ENCODE measurements at places on chromosomes 1 and 21. TPM values are rescaled to one million over a fixed set of nuclear protein-coding genes. Genes with fewer than 3 reads are reported as not detected.

DNA sequence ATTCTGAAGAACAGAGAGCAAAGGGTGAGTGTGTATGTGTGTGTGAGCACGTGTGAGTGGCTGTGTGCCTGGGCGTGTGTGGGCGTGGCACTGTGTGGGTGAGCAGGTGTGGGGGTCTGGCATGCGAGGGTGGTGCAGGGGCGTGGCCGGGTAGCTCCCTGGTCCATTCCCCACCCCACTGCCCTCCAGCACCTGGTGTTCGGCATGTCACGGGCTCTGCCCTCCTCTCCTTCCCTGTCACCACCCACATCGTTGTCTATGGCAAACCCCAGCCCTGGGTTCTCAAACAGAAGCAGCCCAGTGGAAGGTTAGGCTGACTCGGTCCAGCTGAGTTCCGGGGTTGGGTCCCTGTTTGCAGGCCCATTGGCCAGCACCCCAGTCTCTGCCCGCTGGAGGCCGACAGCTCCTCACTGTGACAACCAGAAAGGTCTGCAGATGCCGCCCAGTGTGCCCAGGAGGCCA is 39.8 kb downstream of the UBE2G2 start:
- DNase-seq = no peak

- DNase-seq = no peak
Measured at GRCh38 chr1:232650845-232651244, 20.9 kb upstream of the SIPA1L2 start.

DNA sequence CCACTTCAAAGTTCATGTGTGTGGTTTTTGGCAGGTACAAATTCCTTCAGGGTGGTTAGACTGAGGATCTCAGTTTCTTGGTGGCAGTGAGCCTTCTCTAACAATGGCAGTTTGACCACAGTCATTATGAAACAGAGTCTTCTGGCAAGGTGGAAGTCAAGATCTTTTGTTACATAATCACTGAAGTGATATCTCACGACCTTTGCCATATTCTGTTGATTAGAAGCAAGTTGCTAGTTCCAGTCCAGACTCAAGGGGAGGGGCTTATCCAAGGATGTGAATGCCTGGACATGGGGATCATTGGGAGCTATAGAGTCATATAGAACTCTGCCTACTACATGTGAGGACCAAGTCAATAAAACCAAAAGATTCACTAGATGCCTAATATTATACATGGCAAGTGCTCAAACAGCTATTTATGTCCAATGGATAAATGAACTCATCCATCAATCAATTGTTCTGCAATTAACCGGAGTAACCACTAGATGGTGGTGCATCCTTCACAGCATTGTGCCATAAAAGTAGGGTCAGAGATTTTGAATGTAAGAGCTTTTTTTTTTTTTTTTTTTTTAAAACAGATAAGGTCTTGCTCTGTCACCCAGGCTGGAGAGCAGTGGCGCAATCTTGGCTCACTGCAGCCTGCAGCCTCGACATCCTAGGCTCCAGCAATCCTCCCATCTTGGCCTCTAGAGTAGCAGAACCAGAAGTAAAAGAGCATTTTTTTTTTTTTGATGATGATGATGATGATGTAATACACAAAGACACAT is 131.9 kb downstream of the CRB1 start:
- DNase-seq = peak; percentile 40

GRCh38 chr1:39130325-39130724 is 74.2 kb upstream of the MACF1 start:
- peak; percentile 88 for DNase-seq

DNA sequence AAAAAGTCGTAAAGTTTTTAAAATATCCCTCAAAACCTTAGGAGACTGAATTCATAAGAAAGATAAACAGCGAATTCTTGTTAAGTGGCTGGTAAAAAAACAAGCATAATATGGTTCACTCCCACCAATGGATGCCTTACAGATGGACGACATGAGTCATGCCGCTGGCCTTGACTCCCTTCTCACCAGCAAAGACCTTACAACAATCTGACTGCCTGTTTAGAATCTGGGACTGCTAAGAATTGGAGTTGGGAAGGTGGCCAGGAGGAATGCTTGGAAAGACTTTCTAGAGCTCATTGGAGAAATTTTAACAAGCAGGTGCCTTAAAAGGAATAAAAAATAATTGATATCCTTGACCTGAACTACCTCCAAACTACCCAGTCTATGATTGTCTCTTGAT is 206.9 kb upstream of the FMN2 start:
- DNase-seq = peak; percentile 10

DNA sequence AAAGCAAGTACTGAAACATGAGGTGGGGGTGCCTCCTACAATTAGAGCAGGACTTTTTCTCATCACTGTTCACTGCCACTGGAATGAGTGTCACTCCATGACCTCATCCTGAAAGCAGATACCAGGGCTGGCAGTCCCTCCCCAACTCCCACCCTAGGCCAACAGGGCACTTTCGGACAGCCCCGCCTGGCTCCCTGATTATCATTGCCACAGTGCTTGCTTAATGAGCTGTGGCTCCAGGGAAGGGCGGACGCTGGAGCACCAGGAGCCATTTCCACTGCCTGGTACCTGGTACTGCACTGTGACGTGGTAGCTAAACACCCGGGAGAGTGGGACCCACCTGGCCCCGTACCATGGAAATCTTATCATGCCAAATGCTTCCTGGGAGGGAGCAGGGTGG is 22.3 kb downstream of the SLC9A1 start:
- no peak for DNase-seq

DNA sequence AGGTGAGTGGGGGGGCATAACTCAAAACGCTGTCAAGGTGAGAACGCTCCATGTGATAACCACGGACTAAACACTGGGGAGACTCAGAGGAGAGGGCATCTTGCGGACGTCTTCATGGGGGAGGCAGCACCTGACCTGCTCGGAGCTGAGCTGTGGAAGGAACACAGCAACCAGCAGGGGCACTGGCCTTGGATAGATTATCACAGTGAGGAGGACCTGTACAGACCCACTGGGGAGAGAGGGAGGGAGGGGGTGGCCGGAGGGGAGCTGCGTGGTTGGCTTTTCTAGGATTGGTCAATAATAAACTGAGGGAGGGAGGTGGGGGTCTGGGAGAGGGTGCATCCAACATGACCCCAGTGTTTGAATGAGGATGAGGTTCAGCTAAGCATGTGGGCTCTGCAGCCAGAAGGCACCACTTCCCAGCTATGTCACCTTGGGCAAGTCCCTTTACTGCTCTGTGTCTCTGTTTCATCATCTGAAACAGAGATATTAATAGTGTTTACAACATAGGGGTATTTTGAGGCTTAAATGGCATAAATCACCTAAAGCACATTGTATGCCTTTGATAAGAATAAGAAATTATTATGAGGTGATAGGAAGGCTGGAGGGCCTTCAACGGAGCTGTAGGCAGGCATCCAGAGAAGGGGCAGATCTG is 123.3 kb downstream of the GRIK3 start:
- no peak for DNase-seq

DNA sequence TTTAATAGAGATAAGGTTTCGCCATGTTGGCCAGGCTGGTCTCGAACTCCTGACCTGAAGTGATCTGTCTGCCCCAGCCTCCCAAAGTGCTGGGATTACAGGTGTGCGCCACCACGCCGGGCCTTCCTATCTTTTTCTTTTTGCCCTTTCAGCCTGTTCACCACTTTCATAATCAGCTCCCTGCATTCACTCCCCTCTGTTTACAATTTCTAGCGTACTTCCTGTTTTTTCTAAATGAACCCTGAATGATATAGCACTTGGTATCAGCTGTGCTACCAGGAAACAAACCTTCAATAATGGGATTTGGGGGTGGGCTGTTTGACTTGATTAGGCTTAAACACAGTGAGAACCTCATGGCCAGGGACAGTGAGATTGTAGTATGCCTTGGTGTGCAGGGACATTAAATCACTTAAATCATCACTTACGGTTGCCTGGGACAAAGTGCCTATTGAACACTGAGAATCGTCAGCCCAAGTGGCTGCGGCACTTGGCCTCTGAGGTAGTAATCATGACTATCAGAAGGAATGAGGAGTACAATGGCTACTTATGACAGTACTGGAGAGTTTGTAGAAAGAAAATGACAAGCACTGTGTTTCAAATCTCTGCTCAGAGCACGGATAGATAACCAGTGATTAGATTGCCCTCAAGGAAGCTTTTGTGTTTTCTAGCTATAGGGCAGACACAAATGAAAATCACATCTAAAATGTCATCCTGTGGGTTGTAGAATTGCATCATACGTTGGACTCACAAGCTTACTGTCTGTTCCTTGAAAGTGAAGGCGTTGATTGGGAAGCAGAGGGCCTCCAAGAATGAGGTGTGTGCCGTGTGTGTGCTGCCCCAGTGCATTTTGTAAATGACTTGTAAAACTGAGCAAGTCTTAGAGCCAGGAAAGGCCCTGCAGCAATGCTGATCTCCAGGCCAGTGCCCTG is 661.8 kb downstream of the MATN1 start:
- DNase-seq = no peak

DNA sequence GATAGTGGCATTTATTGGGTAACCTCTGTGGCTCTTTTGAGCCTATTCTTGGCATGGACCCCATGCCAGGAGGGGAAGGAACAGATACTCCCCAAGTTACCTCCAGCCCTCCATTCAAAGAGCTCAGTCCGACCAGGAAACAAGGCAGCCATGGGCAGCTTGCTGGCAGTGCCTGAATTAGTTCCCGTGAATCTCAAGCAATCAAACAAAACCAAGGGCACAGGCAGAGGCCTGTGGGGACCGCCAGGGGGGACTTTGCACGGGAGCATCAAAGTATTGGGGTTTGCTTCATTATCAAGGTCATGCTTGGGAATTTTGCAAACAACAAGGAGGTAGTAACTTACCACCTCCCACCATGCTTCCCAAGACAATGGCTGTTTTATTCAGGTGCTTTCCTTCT is 81.2 kb upstream of the IFFO2 start:
- DNase-seq = no peak

DNA sequence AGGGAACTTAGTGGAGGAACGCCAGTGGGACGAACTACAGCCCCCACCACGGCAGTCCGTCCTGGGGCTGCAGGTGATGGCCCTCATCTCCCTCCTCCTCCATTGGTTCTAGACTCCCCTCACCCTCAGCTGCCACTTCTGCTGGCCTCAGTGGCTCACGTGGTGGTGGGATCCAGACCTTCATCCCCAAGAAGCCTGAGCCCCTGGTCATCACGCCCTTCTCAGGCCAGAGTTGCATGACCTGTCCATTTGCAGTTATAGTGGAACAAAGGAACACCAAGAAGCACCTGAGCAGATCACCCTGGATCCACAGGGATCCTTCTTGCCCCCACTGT is 13.0 kb upstream of the FAM110D start:
- DNase-seq = no peak

- DNase-seq = peak; percentile 97
Measured at GRCh38 chr1:96362623-96363022, 359.0 kb upstream of the PTBP2 start.

DNA sequence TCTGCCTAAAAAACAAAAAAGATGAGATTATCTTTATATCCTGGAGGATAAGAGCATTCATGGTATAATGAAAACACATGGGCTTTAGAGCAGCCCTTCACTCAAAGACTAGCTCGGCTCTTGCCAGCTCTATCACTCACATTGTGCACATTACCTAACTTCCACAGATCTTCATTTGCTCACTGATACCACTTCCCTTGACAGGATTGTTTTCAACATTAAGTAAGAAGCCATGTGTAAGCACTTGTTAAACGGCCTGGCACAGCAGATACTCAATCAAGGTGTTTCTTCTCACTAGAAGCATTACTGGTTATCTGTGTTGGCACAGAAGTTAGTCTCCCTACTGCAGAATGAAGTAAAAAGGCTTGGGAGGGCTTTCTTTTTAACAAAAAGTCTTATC is 18.7 kb downstream of the LPGAT1 start:
- no peak for DNase-seq

DNA sequence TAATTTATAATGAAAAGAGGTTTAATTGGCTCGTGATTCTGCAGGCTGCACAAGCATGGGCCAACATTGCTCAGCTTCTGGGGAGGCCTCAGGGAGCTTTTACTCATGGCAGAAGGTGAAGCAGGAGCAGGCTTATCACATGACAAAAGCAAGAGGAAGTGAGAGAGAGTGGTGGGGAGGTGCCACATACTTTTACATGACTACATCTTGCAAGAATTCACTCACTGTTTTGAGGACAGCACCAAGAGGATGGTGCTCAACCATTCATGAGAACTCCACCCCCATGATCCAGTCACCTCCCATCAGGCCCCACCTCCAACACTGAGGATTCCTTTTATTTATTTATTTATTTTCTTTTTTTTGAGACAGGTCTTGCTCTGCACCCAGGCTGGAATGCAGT is 5.5 kb upstream of the PLEKHM2 start:
- DNase-seq = peak; percentile 75

Gene PLEKHA6
- total RNA-seq = 0.83 TPM

Gene UMODL1
- 0.24 TPM for total RNA-seq

Gene RNPC3
- 5.9 TPM for total RNA-seq

Gene RGS13
- not detected for total RNA-seq

Gene ATP5PF
- 161 TPM for total RNA-seq

Gene IFFO2
- total RNA-seq = 34.1 TPM

Gene RNU1-4
- total RNA-seq = 306 TPM
